ENCODE measurements at places on chromosomes 13 and 19.

- peak; percentile 99 for DNase-seq
Measured at GRCh38 chr19:6110360-6110977, at the start of gene RFX2. Gene RFX2, minus strand, starts transcription at chr19:6110500. Its CDS starts 63,004 bp downstream, at chr19:6047496.

GRCh38 chr19:33329736-33330135, 27.4 kb upstream of the CEBPA start:
- no peak for DNase-seq

DNA sequence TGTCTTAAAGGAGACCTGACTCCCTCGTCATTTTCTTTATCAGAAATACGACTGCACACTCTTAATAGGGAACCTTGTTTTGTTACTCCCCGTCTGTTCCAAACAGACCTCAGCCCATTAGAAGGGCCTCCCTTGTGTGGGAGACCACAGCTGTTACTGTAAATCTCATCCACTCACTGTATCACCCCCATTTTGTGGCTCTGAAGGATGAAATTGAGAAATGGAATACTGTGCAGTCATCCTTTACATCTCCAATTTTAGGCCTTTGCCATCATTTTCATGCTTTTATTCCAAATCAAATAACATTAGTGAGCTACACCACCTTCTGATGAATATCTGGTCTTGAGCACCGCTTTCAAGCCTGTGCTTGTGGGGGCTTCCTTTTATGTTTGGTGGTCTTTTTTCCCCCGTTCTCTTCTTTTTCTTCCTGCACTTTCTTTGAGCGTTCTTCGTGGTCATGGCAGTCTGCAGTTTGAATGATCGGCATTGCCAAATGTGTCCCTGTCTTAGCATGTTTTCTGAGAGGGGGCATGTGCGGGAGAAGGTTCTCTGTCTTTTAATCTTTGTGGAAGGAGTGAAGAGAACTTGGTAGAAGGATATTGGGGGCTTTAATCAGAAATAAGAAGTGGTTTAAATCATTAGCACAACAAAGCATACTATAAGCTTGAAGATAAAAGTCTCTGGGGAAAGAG, 65.8 kb downstream of the GGACT start:
- no peak for DNase-seq

- no peak for DNase-seq
Measured at GRCh38 chr19:47693489-47693888, 19.7 kb upstream of the EHD2 start.

GRCh38 chr13:109836629-109837607, 50.5 kb upstream of the IRS2 start:
- DNase-seq = no peak

DNA sequence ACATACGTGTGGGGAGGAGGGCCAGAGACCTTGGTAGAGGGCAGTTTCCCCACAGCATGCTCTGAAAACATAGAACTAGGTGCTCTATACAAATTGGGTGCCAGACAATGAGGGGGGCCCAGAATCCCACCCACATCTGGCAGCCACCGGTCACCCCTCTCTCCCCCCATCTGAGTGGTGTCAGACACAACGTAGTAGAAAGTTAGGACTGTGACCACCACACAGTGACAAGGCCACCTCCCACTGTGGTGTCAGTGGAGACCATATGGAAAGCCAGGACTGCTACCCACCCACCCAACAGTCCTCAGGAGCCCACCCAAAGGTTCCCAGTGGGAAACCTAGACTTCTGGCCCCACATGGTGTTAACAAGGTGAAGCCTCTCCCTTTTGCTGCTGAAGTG, 2.1 kb upstream of the ATP4B start:
- DNase-seq = no peak

- no peak for DNase-seq
Measured at GRCh38 chr13:95153647-95154412, 147.4 kb downstream of the ABCC4 start.
